ENCODE measurements at places on chromosomes 1 and 21.

GRCh38 chr1:33740040-33740744 is 123.7 kb upstream of the HMGB4 start:
- DNase-seq: no peak

DNA sequence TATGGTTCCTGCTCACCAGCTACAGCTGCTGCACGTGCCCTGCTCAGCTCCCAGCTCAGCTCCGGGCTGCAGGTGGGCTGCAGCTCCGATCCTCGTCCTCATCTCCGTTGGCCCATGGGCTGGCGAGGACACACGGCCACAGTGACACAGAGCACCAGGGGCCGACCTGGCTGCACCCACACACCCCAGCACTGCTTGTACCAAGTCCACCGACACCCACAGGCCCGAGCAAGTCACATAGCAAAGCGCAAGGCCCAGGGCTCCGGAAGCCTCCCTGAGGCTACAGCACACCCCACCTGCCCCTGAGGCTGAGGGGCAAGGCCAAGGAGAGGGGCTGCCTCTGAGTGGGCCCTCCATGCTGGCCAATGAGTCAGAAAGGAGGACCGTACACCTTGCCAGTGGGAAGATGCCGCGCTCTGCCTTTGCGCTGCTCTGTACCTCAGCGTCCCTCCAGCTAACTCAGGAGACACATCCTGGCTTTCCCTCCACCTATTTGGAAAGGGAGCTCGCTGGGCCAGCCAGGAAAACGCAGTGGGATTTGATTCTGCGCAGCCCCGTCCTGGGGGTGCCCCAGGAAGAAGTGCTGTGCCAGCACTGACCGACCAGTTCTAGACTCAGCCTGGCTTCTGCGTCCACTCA is 124.8 kb downstream of the SIK1 start:
- no peak for DNase-seq

- no peak for DNase-seq
Observed at GRCh38 chr1:5688081-5689077, 303.8 kb downstream of the NPHP4 start.

- DNase-seq: no peak
Observed at GRCh38 chr1:220093361-220094015, 444 bp upstream of the IARS2 start.

DNA sequence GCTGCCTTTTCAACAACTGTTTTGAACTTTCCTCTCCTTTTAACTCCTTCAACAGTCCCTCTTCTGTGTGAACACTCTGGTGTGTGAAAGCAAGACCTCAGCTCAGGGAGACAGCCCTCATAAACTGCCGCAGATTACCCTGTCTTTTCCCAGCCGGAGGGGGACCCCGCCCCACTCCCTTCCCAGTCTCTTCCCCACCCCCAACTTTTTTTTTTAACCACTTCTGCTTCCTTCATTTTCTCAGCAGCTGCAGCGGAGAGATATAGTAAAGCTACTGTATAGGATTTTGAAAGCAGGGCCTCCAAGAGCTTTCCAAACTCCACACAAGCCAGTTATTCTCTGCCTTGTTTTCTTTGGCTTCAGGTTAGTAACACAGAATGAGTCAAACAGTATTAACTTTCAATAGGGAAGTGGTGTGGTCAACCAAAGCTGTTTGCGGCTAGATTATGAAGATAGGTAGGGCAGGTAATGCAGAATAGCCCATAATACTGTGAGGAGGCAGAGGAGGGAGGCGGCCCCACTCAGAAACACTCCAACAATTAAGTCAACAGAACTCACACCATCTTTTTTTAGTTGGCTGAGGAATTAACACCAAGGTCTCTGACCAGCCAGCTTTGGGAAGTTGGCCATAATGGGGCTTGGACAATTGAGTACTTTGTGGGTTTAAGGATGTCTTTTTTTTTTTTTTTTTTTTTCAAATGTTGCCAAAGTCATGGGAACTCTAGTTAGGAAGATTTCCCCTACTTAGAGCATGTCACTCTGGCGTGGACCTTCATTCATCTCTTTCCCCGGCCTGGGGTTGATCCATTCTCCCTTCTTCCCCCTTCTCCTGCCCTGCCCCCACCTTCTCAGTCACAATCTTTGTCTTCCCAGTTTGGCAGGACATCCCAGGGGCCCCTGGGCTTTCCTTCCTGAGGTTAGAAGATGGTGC is 177.0 kb downstream of the CLIC6 start:
- peak; percentile 85 for DNase-seq

DNA sequence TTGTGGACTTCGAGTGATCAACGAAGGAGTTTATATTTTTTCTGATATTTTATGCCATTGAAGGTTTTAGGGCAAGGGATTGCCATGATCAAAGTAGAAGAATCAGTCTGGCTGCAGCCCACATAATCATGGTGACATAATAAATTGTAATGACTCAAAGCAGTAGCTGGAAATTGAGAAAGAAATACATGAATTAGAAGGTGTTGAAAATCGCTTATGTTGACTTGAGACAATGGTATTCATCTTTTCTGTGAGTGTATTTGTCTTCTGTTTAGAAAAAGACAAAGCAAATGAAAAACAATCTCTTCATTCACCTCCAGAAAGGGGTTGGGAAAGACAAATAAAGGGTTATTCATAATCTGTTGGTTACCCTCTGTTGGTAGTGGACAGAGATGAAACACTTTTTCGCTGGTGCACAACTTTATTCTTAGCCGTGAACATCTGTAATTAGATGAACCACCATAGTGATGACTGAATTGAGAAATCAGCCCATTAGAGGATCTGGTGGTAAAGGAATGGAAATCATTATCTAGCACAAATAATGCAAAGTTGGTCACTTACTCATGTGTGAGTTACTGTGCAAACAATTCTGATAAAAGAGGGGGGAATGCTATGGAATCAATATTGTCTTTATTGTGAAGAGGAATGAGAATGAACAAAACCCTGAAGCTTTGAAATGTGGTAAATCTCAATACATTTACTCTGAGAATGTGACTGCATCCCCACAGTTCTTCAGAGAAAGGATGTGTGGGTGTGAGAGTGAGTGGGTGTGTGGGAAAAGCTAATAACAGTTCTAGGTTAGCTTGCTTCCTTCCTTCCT is 121.8 kb downstream of the NTNG1 start:
- DNase-seq: no peak

DNA sequence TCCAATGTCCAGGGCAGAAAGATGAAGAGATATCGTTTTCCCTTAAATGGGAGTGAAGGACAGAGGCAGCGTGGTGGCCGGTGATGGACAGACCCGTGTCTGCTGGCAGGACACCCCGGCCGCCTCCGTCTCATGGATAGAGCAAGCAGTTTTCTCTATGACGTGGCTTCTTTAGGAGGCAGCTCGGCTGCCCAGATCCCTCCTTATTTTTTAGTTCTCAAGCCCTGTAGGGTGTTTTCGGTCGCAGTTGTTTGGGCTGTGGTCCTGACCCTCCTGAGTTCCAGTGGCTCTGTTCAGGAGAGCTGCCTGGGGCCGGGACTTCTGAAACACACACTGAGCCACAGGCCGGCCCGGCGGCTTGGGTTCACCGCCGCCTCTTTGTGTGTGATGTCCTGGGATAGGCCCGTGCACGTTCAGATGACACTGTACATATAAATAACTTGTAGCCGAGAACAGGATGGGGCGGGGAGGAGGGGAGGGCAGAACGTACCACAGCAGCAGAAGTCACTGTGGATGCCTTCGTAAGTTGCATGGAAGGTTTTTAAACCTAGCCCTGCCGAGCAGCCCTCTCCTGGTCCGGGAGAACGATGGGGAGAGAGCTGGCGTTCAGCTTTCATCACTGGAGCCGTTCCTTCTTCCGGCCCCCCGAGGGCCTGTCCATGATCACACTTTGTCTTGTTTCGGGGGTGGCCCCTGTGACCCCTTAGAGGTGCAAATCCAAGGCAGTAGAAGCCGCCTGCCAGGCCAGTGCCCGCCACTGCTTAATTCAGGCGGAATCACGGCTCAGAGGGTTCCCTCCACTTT is 65.2 kb downstream of the SIK1 start:
- no peak for DNase-seq

GRCh38 chr1:156492591-156493080 is 7.9 kb downstream of the MEF2D start:
- no peak for DNase-seq

DNA sequence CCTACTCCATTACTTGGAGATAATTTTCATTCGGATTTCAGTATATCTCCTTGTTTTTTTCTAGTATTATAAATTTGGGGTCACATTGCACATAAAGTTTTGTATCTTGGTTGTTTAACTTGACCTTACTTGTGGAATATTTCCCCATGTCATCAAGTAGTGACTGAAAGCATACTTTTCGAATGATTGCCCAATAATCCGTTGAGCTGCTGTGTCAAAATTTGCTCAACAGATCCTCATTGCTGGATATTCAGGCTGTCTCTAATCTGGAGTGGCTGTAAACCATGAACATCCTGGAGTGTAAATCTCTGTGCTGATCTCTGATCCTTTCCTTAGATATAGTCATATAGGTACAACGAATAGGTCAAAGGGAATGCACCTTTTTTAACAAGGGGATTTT is 4.9 kb downstream of the NIPAL3 start:
- DNase-seq: peak; percentile 34

DNA sequence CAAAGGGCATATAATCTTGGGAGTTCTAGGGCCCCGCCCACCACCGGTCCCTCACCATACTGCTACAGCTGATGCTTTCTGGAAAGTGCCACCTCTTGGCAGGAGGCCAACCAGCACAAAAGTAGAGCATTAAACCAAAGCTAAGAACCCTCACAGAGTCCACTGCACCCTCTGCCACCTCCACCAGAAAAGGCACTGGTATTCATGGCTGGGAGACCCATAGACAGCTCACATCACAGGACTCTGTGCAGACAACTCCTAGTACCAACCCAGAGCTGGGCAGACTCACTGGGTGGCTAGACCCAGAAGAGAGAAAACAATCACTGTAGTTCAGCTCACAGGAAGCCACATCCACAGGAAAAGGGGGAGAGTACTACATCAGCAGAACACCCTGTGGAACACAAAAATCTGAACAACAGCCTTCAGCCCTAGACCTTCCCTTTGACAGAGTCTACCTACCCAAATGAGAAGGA is 10.8 kb downstream of the THEM4 start:
- DNase-seq: no peak

GRCh38 chr21:46205166-46205565 is 20.9 kb upstream of the SPATC1L start:
- no peak for DNase-seq

- DNase-seq: no peak
Observed at GRCh38 chr1:201870397-201870796, 18.3 kb upstream of the SHISA4 start.

GRCh38 chr1:112057736-112058135 is 68.3 kb upstream of the KCND3 start:
- no peak for DNase-seq

DNA sequence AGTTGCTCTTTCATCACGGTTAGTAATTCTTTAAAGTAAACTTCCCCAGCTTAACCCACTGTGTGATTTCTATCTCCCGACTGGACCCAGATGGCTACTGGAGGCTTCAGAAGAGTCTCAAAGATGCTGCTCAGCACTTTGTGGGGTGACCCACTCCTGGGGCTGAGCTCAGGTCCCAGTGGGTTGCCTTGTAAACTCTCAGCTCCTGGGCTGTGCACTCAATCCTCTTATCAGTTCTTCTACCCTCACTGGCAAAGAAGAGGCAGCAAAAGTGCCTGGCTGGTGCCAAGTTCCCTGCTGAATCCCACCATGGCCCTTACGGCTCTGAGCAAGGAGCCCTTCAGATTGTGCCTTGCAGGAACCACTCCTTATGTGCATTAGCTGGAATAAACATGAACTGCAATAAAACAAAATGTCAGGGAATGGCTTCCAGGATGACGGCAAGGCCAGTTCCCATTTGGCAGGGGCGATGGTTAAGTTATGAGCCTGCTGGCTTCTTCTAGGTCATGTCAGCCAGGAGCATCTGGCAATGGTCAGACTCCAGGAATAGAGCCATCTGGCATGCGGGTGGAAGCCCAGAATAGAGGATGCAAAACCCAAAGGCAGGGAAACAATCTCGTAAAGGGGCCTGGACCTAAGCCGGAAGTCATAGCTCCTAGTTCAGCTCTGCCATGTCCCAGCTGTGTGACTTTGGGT is 6.8 kb downstream of the MYOC start:
- DNase-seq: peak; percentile 51

- no peak for DNase-seq
Observed at GRCh38 chr21:29184037-29184436, 53.6 kb downstream of the MAP3K7CL start.

DNA sequence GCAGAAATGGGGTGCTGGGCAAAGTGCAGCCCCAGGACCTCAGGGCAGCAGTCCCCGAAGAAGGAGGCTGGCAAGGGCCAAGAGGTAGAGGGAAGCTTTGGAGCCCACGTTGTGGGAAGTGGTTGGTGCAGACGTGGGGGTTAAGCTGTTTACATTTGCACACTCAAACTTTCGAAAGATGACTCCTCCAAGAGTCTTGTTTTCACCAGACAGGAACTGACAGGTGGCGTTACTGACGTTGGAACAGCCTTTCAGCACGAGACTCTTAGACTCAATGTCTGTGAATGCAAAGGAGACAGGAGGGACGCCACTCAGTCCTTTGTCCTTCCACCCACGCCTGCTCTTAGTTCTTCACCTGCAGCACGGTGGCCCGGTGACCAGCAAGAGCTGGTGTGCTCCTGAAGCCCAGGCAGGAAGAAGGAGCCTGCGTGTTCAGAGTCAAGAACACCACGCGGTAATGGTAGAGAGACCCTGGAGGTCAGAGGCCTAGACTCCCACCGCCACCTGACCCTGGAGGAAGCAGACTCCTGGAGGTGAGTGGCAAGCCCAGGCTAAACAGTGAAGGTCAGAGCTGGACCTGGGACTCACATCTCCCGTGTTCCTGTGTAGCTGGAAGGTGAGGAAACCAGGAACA is 15.9 kb downstream of the LYPD8 start:
- no peak for DNase-seq

GRCh38 chr1:48206371-48206770 is 16.1 kb upstream of the SLC5A9 start:
- no peak for DNase-seq

DNA sequence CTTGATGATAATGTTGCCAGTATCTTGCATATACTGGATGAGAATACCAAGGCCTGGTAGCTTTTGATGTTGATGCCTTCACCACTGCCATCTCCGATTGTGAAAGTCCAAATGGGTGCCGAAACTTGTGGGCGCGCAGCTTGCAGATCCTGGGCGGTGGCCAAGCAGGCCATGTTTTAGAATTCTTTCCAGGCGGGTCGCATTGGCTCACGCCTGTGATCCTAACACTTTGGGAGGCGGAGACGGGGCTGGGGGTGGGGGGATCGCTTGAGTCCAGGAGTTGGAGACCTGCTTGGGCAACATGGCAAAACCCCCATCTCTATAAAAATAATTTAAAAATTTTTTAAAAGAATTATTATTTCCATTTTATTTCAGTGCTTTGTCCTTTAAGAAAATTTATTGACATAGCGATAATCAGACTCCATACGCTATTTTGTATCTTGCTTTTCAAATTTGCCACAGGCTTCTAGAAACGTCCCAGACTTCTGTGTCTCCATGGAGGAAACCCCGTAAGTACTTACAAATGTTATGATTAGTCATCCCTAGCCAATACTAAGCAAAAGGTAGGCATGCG is 592 bp upstream of the ZNF326 start:
- no peak for DNase-seq

- no peak for DNase-seq
Observed at GRCh38 chr21:36973986-36974850, 7.7 kb upstream of the HLCS start.

GRCh38 chr1:52635321-52636089 is 2.5 kb downstream of the SHISAL2A start:
- DNase-seq: no peak

- DNase-seq: no peak
Observed at GRCh38 chr1:41661428-41662060, 177.1 kb upstream of the EDN2 start.

Measured in fibroblast of pulmonary artery (primary cell).